Activated CD4-positive, alpha-beta T cell treated with anti-CD3 and anti-CD28 coated beads for 1 hour (primary cell): ENCODE measurements at places on chromosomes 11 and 22.

DNA sequence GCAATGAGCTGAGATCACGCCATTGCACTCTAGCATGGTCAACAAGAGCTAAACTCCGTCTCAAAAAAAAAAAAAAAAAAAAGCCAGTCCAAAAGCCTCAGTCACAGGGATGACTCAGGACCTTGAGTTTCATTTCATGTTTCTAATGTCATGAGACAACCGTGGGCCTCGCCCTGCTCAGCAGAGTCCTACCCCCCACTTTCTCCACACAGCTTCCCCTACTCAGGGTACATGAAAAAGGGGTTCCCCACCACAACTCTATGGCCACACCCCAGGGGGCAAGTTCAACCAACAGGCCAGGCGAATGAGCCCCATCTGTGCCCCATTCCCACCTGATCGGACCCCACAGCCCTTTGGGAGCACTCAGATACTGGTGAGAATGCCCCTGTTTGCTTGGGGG, 24.3 kb upstream of the ADA2 start:
- no peak for DNase-seq

DNA sequence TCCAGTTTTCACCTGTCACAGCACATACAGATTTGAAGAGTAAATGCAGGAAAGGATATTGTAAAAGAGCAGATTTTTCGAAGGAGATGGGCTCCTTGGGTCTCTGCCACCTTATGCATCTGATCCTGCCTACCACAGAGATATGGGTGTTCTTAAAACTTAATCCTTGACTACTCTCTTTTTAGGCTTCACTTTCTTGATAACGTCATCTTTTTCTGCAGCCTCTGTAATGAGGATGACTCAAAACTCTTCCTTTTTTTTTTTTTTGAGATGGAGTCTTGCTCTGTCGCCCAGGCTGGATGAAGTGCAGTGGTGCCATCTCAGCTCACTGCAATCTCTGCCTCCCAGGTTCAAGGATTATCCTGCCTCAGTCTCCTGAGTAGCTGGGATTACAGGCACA, 7.8 kb downstream of the PRR14L start:
- no peak for DNase-seq

- DNase-seq: no peak
Measured at GRCh38 chr11:83007909-83008580, 63.7 kb downstream of the RAB30 start.

- no peak for DNase-seq
Measured at GRCh38 chr11:117662671-117663269, 134.2 kb downstream of the DSCAML1 start.

DNA sequence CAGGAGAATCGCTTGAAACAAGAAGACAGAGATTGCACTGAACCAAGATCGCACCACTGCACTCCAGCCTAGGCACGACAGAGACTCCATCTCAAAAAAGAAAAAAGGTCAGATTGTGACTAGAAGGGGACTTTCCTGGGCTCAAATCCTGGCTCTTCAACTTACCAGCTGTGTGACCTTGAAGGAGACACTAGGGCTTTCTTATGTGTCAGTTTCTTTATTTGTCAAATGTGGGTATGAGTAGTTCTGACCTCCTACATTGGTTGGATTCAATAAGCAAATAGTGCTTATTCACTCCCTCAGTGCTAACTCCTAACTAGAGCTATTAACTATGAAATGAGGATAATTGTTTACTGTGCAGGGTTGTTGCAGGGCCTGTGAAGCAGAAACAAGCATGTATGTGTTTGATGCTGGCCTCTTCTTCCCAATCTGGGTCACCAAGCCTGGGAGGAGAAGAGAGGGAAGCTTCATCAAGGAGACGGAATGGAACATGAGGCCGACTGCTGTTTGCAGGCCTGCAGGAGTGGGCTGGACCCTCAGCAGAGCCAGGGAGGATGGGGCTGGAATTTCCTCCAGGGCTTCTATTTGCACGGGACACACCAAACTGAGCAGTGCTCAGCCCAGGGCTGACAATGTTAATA, 22.5 kb downstream of the RHOD start:
- no peak for DNase-seq
